ENCODE measurements at places on chromosomes 3 and 15.

- no peak for DNase-seq
Observed at GRCh38 chr15:70561885-70562284, 201.5 kb downstream of the UACA start.

DNA sequence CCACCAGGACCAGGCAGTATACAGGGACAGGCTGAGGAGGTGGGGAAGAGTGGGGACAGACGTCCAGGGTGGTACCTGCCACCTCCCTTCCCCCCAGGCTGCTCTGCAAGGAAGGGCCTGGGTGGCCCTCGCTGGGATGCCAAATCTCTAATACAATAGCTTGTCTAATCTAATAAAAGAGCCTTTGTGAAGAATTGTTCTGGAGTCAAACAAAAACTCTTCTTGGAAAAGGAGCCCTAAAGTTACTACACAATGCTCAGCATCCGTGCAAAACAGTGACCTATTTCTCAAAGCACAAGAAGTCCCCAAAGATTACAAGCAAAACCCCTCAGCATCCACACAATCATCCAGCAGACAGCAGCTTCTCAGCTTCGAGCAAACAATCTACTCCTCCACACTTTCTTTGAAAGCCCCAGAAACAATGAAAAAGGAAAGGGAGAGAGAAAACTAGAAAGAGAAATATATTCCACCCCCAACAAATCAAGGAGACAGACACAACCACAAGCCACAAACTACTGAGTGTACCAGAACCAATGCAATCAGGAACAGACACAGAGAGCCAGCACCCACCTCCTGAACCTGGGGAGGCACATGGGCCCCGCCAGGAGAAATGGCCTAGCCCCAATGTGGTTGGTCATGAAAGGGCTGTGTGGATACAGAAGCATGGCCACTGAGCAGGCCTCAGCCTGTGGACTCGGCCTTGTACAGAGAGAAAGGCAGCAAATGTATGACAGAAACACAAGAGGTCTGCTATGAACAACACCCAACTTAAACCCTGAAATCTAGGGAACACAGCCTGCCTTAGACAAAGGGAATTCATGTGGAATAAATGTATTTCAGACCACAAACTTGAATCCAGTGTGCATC is 177.1 kb upstream of the CHRNA7 start:
- no peak for DNase-seq

GRCh38 chr15:90231028-90232017 is 2.4 kb downstream of the CIB1 start:
- DNase-seq = no peak

DNA sequence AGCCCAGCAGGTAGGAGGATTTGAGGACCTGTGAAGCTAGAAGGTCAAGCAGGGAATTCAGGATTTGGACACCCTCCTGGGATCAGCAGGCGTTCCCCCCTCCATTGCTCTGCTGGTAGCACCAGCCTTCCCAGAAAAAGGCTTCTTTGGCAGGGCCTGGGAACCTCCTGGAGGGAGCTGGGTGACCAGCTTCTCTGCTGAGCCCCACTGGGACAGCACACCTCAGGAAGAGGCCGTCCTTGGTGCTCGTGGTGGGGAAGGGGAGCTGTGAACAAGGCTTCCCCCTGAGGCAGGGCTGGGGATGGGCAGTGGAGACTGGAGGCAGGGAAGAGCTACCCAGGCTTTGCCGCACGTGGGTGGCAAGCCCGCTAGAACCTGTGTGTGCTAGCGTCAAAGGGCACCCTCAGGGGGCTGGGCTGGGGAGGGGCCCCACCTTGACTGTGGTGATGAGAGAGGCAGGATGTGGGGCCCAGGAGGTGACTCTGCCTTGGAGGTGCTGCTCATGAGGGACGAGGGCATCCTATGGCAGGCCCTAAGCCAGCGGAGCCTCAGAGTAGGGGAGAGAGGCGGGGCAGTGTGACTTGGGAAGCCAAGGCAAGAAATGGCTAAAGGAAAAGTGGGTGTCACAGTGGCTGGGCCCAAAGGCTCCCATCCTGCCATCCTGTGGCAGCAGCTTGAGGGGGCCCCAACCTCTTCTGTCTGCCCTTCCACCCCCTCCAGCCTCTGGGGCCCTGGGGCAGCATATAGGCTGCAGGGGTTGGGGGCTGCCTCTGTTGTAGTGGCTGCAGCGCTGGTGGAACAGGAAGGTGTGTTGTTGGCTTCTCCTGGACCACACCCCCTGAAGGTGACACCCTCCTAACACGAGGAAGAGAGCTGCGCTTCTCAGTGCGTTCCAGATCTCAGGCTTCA is 20.7 kb downstream of the KLF13 start:
- no peak for DNase-seq

GRCh38 chr3:125582707-125583106 is 12.6 kb downstream of the OSBPL11 start:
- no peak for DNase-seq

GRCh38 chr3:11648735-11649134 is 5.0 kb upstream of the VGLL4 start:
- DNase-seq = no peak

- DNase-seq = no peak
Observed at GRCh38 chr3:3334491-3334890, 155.0 kb upstream of the CRBN start.

GRCh38 chr3:188819939-188820338 is 351.8 kb upstream of the TPRG1 start:
- DNase-seq = no peak

GRCh38 chr15:79307251-79307650 is 3.7 kb upstream of the TMED3 start:
- no peak for DNase-seq

- no peak for DNase-seq
Observed at GRCh38 chr3:122353215-122353614, 28.2 kb downstream of the CSTA start.

DNA sequence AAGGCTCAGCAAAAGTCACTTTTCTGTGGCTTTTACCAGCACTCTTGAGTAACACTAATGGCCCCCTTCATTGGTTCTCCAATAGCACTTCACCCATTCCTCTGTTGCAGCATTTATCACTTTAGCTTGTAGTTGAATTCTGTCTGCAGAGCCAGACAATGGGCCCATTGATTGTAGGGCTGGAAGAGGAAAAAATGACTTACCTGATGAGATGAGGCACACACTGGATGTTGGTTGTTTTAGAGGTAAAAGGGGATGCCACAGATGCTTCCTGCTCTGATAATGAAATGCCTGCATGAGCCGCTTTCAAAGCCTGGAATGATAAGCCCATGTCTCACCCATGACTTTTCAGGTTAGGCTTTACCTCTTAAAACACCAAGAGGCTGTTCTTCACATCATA is 64.3 kb downstream of the PLAAT1 start:
- DNase-seq = no peak

DNA sequence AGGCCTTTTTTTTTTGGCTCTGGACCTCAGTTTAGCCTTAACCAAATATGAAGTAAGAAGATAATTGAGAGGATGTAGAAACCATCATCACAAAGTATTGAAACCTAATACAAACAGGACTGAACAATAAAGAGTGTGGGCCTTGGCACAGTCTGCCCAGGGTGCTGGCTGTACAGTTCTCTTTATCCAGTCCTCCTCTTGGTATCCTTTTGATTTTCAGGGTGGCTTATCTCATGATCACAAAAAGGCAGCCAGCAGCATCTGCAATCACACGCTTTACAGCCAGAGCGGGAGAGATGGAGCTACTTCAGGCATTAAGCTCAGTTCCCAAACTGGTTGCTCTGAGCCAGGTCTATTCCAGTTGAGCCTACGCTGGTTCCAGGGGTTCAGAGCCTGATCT is 239.7 kb downstream of the RPLP1 start:
- DNase-seq = no peak

GRCh38 chr15:51718219-51718618 is 19.2 kb downstream of the LYSMD2 start:
- DNase-seq = no peak

GRCh38 chr3:141426404-141427034 is 58.2 kb downstream of the ZBTB38 start:
- no peak for DNase-seq

GRCh38 chr3:171135549-171135948 is 109.0 kb upstream of the SLC2A2 start:
- no peak for DNase-seq

DNA sequence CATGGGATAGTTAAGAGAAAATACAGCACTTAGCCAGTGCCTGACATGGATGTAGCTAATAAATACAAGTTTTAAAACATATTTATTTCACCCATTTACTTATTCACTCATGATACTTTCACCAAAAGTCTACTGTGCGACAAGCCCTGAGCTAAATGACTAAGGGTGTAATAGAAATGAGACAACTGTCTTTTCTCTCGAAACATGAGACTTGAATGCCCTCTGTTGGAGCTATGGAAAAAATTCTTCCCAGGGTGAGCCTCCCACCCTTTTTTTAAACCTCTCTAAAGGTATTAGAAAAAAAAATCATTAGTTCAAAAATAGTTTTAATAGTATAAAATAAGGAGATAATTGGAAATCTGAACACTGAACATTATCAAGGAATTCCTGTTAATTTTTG is 24.3 kb upstream of the RPL14 start:
- DNase-seq = no peak

Measured in NCI-H1417 treated with DMSO at 0.1 percent for 48 hours (cell line).